ENCODE measurements at places on chromosomes 4 and X.

GRCh38 chr4:48746608-48747362 is 33.3 kb downstream of the FRYL start:
- no peak for DNase-seq

- DNase-seq: no peak
Measured at GRCh38 chr4:128481752-128482480, 194.3 kb upstream of the PGRMC2 start.

- DNase-seq: no peak
Measured at GRCh38 chrX:46477435-46477834, 67.8 kb downstream of the ZNF674 start.

DNA sequence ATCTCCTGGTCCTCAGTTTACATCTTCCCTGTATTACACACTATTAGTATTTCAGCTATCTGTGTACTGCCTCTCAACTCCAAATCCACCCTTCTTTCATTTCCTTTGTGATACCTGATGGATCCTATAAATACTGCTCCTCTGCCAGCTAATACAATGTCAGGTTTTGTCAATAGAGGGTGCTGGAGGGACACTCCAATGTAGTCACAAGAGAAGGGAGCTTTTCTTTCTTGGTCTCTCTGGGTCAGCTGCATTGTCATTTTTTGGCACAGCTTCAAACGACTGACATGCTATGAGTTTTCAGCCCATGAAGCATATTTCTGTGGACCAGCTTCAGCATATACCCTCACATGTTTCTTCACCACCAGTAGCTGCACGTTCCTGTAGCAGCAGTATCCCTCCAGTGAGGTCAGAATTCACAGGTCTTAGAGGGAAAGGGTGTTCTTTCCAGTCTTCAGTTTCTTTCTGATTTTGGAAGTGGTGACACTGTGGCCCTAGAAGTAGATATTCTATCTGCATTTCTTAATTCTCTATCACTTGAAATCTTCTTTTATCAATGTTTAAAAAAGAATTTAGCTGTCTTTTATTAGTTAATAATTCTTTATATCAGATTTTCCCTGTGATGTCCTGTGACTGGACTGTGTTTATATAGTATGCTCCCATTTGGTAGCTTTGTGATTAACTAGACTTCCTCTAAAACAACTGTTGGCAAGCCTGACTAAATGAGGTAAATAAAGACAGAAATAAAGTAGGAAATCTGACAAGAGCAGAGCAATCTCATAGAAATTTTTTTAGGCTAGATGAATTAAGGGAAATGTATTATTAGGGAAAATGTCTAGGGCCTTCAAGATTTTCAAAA is 60.6 kb downstream of the GABRA2 start:
- no peak for DNase-seq

GRCh38 chr4:102253860-102254259 is 91.4 kb downstream of the SLC39A8 start:
- DNase-seq: no peak

- DNase-seq: no peak
Measured at GRCh38 chr4:56691425-56691824, 10.3 kb upstream of the HOPX start.

- DNase-seq: no peak
Measured at GRCh38 chrX:35040871-35041270, 98.3 kb downstream of the FAM47B start.

DNA sequence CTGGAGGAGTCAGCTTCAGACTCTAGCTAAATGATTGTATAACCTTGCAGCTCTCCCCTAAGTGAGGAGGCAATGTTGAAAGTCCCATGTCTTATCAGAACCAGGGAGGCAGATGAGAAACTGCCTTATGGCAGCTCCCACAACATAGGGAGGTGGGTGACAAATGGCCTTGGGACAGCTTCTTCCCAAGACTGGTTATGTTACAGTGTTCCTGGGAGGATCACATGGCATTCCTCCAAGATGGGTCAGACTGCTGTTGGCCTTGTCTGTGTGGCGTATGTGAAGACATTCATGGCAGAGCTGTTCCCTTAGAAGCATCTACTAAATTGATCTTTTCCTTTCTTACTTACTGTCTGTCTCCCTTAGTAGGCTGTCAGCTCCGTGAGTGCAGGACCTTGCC is 42.0 kb downstream of the HPRT1 start:
- no peak for DNase-seq

GRCh38 chr4:41507291-41507947 is 30.5 kb upstream of the LIMCH1 start:
- DNase-seq: no peak

GRCh38 chrX:154046940-154047610 is 27.4 kb upstream of the IRAK1 start:
- no peak for DNase-seq

- no peak for DNase-seq
Measured at GRCh38 chr4:146379744-146380143, 142.0 kb downstream of the SLC10A7 start.

- DNase-seq: peak; percentile 74
Measured at GRCh38 chr4:177441061-177441802, 1.0 kb downstream of the AGA start.

- no peak for DNase-seq
Measured at GRCh38 chrX:147602176-147602696, 309.5 kb upstream of the FMR1 start.

DNA sequence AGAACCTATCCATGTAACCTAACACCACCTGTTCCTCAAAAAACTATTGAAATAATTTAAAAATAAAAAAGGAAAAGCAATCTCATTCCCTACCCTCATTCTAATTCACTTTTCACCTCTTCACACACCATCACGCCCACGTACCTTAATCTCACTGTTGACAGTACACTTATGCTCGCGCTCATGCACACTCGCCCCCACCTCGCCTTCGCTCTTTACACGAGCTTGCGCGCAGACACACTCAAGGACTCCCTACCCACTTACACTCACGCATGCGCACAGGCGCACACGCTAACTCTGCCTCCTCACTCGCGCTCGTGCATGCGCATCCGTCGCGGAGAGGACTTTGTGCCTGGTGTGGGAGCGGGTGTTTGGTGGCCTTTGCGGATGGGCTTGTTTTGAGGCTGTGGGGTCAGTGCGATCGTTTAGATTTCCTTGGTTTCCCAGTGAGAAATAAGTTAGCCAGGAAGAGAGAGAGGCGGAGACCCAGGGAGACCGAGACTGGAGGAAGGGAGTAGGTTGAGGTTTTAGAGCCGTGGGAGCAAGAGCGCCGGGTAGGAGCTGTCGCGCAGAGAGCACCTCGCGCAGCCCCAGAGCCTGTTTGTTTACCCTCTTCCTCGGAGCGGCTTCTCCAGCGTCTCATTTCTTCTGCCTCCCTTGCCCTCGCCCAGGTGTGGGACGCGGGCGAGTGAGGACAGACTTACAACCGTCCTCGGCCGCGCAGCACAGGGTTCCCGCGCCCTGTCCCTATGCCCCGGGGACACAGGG is 8.1 kb upstream of the GSX2 start:
- peak; percentile 88 for DNase-seq

GRCh38 chrX:72100824-72101351 is 30.8 kb downstream of the RTL5 start:
- peak; percentile 86 for DNase-seq

DNA sequence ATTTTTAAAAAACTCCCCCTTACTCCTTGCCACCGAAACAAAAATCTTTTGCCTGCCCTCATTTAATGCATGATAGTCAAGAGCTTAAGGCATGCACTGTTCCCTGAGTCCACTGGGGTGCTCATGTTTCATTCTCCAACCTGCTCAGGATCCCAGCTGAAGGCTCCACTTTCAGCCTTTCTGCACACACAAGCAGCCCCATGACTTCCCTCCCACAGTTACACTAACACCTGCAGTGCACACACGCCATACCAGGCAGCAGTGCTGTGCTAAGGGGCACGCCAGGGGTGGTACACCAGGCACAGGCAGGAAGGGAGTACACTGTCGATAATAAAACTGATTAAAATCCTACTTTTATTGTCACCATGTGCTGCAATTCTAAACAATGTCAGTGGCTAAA is 385.2 kb downstream of the BMPR1B start:
- no peak for DNase-seq

- DNase-seq: peak; percentile 46
Measured at GRCh38 chr4:80197601-80198440, 518 bp downstream of the PRDM8 start.

DNA sequence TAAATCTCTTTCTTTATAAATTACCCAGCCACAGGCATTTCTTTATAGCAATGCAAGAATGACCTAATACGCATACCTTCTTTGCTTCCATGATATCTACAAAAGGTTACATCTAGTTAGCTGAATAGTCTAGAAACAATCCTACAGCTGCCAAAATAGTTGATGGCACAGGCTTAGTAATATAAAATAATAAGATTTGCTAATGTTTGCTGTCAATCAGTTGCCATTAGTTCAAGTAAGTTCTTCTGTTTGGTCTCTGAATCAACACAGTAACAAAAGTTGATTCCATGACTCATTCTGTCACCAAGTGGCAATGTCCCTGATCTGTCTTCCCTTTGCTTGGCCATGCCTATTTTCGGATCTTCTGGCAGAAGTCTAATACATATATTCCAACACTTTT is 470.2 kb downstream of the SPRY1 start:
- no peak for DNase-seq

DNA sequence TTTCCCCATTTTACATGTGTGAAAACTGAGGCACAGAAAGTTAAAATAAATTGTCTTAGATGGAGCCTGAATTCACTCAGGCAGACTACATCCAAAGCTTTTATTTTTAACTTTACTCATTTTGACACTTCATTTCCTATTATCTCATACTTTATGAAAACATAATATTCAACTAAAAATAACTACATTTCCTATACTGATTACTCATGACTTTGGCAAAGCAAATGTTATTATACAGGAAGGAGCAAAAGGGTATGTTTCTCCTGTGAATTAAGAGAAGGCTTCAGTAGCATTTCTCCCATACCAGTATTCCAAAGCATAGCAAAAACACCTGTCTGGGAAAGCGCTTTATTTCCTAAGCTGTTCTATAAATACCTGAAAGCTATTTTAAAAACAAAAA is 178.6 kb downstream of the ADAMTS3 start:
- no peak for DNase-seq

- peak; percentile 60 for DNase-seq
Measured at GRCh38 chr4:153220682-153221395, 16.6 kb downstream of the TRIM2 start.

DNA sequence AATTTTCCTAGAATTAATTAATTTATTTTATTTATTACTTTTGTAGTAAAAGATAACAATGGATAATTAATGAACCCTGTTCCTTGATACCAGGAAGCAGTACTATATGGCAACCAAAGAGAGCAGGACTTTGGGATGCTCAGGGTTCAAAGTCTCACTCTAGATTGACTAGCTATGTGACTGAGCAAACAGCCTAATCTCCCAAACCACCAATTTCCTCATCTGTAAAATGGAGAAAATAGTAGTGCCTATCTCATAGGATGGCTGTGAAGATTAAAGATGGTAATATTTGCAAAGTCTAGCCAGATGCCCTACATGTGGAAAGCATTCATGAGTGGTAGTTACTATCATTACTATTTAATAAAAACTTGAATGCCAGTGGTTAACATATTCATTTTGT is 97.6 kb downstream of the PRDM5 start:
- no peak for DNase-seq

DNA sequence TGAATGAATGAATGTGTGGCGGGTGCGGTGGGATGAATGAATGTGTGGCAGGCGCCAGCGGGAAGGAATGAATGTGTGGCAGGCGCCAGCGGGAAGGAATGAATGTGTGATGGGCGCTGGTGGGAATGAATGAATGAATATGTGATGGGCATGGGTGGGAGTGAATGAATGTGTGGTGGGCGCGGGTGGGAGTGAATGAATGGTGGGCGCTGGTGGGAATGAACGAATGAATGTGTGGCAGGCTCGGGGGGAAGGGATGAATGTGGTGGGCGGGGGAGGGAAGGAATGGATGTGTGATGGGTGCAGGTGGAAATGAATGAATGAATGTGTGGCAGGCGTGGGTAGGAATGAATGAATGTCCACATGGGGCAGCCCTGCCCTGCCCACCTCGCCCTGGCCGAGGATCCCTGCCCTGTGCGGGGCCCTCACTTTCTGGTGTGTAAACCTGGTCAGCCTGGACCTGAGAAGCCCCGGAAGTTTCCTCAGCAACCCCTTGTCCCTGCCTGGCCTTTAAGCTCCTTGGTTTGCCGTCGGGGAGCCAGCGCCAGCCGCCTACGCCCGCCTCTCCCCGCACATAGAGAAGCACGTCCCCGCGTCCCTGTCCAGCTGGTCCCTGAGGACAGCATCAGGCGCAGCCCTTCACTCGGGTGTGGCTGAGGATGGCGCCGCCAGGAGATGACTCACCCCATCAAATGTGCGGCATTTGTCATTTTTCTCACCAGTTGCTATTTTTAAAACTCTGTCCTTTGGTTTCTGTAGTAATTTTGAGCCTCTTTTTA is 112.8 kb upstream of the LRPAP1 start:
- DNase-seq: peak; percentile 40

DNA sequence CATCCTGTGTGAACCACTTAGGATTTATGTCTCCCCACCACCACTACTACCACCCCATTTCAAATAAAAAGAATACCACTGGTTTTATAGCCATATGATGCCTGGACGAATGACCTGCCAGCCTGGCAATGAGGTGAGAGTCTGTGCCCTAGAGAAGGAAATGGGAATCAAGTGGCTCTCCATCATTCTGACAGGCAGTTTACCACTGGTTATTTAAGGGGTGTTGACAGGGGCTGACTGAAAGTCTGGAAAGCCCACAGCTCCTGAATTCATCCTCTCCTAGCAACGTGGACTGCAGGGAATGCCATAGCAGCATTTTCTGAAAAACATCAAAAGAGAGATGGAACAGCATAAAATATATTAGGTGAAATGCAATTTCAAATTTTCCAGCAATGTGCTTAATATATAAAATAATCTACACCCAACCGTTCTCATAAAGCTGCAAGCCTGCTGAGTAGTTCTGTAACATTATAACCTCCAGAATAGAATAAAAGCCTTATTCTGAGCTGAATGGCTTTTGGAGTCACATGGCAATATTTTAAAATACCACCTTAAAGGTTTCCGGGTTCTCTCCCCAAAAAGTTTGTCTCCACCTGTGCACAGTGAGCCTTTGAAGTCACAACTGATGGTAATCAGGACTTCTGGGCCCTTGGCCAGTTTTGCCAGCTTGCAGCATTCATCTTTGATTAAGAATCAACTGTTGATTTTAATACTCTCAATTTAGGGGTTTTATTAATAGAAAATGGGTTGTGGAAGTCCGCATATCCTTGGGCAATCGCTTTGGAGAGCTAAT is 121.5 kb downstream of the DCTD start:
- no peak for DNase-seq

DNA sequence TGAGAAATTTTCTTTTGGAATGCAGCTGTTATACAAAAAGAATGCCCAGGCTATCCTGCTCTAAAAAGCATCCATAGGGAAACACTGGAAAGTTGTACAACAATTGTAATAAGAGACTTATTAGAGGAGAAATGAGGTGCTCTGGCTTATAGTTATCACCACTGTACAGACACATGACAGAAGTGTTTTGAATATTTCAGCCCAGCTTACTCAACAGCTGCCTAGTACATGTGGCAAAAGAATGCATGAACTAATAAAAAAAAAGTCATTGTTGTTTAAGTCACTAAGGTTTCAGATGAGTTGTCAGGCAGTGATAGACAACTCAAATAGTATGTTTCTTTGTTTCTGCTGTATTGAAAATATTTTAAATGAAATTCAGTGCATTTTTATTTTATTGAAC is 307.7 kb downstream of the GPM6A start:
- DNase-seq: no peak

All from suppressor macrophage treated with lipopolysaccharide for 1 hour (primary cell).